ENCODE measurements at places on chromosomes 13 and 19. TPM values are rescaled to one million over a fixed set of nuclear protein-coding genes. Genes with fewer than 3 reads are reported as not detected.

GRCh38 chr13:77397636-77398035, 70.7 kb upstream of the MYCBP2 start:
- DNase-seq: no peak

GRCh38 chr13:52411629-52412028, 5.7 kb upstream of the THSD1 start:
- DNase-seq: no peak

DNA sequence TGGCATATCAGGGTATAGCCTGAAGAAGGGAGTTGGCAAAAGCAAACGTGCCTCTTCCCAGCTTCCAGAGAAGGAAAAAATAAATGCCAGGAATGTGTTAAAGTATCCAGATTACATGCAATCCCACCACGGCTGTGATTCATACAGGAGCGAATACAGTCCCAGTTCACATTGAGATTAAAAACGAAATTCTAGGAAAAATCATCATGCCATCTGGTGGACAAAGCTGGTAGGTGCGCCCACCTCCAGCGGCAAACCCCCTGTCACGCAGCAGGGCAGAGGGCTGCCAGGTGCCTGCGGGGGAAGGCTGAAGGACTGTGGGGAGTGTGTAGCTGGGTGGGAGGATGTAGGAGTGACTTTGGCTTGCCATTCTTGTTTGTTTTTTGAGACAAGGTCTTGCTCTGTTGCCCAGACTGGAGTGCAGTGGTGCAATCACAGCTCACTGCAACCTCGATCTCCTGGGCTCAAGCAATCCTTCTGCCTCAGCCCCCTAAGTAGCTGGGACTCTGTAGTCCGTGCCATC, 6.4 kb upstream of the DMWD start:
- DNase-seq: peak; percentile 89

- DNase-seq: no peak
These were observed 133.4 kb upstream of the SPACA7 start for GRCh38 chr13:112242777-112243176.

DNA sequence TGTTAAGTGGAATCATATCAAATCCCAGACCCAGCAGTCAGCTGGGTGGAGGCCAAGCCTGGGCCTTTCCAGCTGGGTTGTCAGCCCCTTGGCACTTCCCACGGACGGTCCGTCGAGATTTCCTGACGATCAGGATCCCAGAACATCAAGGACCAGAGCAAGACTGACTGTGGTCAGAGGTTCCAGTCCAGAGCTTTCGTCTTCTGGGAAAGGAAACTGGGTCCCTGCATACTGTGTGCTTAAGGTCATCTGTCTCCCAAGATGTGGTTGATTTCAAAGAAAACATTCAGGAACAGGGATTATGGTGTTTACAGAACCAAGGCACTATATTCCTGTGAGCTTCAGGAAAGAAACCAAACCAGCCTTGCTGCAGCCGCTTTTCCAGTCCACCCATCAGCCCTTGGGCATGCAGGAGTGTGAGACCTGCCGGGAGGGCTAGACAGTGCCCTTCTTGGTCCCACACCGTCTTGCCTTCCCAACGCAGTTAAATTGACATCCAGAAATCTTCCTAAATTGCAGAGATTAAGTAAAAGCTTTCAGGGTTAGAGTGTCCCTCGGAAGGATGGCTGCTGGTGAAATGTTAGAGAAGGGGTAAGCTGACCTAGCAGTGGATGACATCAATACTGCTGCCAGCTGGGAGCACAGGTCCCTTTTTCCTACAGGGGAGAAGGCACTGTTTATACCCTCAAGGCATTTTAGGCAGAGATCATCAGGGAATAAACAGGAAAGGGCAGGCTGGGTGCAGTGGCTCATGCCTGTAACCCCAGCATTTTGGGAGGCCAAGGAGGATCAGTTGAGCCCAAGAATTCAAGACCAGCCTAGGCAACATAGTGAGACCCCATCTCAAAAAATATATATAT, 5.0 kb upstream of the C19orf33 start:
- DNase-seq: no peak

The PRODH2 gene
- not detected for total RNA-seq

The ZNF66 gene
- 7.9 TPM for total RNA-seq

The RYR1 gene
- 3.6 TPM for total RNA-seq

The ADPRHL1 gene
- 0.86 TPM for total RNA-seq
